ENCODE measurements at places on chromosomes 7 and 10.

- DNase-seq = no peak
Measured at GRCh38 chr7:83832009-83832408, 183.1 kb upstream of the SEMA3E start.

GRCh38 chr7:10998996-10999757 lies 25.5 kb downstream of the PHF14 start:
- DNase-seq = no peak

DNA sequence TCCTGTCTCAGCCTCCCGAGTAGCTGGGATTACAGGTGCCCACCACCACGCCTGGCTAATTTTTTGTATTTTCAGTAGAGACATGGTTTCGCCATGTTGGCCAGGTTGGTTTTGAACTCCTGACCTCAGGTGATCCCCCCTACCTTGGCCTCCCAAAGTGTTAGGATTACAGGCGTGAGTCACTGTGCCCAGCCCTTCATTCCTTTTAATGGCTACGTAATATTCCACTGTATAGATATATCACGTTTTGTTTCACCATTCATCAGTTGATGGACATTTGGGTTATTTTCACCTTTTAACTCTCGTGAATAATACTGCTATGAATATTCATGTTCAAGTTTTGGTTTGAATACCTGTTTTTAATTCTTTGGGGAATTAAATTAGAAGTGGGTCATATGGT lies 44.6 kb upstream of the CYCS start:
- no peak for DNase-seq

DNA sequence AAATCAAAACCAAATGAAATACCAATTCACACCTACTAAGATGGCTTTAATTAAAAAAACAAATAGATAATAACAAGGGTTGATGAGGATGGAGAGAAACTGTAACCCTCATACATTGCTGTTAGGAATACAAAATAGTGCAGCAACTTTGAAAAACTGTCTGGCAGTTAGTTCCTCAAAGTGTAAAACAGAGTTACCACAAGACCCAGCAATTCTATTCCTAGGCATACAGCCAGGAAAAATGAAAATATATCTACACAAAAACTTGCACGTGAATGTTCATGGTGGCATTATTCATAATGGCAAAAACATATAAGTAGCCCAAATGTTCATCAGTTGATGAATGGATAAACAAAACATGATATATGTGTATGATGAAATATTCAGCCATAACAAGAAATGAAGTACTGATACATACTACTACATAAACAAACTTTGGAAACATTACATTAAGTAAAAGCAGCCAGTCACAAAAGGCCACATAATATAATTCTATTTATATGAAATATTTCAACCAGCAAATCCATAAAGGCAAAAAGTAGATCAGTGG lies 83.5 kb downstream of the BRAF start:
- no peak for DNase-seq

GRCh38 chr7:47493976-47494911 lies 87.7 kb downstream of the TNS3 start:
- peak; percentile 76 for DNase-seq

DNA sequence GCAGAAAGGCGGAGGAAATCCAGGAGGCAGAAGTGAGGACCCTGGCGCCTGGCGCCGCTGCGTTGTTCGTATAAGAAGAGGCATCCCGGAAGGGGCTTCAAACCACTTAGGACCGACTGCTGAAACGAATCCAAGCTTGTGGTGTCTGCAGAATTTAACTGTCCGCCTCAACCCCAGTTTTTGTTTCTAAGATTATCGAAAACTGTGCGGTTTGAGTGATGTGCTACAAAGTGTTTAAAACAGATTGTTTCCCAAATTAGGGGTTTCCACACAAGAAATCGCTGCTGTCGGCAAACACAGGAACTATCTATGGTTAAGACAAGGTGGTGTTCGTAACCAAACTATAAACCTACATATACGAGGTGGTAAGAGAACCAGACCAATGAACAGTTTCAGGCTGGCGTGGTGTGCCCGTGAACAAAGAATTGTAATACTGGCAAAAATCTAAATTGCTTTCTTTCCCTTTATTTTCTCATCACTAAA lies 835 bp upstream of the DGKI start:
- DNase-seq = no peak

DNA sequence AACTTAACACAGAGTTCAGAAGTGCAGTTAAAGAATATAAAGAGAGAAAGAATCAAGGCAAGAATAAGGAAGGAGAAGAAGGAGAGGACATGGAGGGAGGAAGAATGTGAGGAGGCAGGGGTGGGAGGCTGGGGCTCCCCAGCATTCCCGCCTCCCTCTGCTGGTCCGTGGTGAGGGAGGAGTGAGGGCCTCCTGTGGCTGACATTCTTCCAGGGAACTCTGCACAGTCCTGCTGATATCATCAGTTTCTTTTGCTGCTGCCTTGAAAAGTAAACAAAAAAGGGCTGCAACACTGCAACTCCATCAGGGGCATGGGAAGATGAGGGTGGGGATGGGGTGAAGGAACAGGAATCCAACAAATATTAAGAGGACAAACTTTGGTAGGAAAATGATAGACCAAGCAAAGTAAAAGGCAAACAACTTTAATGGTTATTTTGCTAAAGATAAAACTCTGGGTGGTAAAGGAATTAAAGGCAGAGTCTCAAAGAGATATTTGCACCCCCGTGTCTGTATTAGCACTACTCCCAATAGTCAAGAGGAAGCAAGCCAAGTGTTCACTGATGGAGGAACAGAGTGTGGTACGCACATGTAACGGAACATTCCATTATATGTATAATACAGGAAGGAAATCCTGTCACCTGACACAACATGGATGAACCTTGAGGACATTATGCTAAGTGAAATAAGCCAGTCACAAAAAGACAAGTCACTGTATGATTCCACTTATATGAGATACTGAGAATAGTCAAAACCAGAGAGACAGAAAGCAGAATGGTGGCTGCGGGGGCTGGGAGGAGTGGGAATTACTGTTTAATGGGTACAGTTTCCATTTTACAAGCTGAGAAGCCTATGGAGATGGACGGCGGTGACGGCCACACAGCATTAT lies 8.0 kb upstream of the SPOCK2 start:
- DNase-seq = no peak

GRCh38 chr10:132685101-132685891 lies 100.7 kb downstream of the NKX6-2 start:
- DNase-seq = peak; percentile 73

DNA sequence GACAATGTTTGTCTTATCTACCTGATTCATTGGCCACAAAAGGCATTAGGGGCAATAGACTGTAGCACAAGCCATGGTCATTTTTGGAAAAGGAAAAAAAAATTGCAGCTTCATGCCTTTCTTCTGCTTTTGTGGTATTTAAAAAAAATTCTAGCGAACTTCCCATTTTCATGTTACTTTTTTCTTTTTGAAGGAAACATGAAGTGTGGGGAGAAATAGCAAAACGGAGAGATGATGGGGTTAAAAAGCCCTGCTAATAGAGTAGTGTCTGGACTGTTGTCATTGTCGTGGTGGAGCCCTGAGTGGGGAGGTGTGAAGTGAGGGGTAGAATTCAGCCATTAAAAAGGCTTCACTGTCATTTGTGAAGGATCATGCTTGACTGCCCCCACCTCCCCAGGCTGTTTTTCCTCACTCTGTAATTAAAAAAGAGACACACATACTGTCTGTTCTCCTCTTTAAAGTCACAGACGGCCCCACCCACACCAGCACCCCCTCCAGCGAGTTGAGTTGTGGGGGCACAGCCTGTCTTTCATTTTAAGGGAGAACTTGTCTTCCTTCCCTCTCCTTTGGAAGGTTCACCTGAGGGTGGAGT lies 272.4 kb downstream of the CREB5 start:
- DNase-seq = no peak

GRCh38 chr10:46285966-46286620 lies 704 bp upstream of the ANTXRL start:
- DNase-seq = peak; percentile 4

GRCh38 chr10:26437637-26438461 lies at the start of gene APBB1IP:
Gene APBB1IP, plus strand, starts transcription at chr10:26438341. Its CDS starts 53,986 bp downstream, at chr10:26492327.
- peak; percentile 54 for DNase-seq

GRCh38 chr7:26603631-26604030 lies 260.8 kb downstream of the SKAP2 start:
- DNase-seq = peak; percentile 98

- no peak for DNase-seq
Measured at GRCh38 chr7:85474234-85474633, 287.4 kb upstream of the SEMA3D start.

GRCh38 chr10:43238462-43238861 lies 28.4 kb downstream of the RASGEF1A start:
- DNase-seq = no peak

DNA sequence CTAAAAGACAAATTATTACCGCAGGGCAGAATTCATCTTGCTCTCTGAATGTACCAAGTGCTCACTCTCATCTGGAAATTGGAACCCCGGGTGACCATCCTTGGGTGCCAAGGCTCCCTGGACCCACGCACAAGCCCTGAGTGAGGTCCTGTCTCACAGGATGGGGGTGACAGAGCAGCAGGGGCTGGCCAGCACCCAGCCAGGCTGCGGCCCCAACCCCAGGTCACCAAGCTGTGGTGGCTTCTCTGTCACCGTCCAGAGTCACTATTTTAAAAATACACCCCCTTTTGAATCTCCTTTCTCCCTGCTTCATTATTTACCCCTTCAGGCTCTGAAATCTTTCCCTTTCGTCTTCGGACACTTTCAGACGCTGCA lies 148.6 kb downstream of the PRKAG2 start:
- no peak for DNase-seq

- no peak for DNase-seq
Measured at GRCh38 chr10:5830629-5831445, 17.6 kb upstream of the GDI2 start.

- no peak for DNase-seq
Measured at GRCh38 chr7:152699079-152699478, 23.1 kb upstream of the XRCC2 start.

GRCh38 chr10:97547271-97547600 lies 25.3 kb upstream of the ANKRD2 start:
- no peak for DNase-seq

- peak; percentile 45 for DNase-seq
Measured at GRCh38 chr7:4103352-4104091, 578.6 kb upstream of the FOXK1 start.

- DNase-seq = no peak
Measured at GRCh38 chr7:151824373-151824933, 52.5 kb downstream of the PRKAG2 start.

DNA sequence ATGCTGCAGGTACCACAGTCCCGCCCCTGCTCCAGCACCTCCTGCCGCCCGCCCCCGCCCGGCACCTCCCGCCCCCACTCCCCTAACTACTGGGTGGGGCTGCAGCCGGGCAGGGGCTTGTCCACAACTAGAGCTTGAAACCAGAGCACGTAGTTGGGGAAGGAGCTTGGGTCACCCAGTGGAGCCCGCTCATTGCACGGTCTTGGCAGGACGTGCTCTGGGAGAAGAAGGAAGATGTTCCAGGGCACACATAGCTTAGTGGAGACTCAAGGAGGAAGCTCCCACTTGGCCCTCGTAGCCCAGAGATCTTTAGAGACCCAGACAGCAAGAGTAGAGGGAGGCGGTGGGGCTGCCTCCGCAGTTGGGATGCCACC lies 692 bp downstream of the IGFBP1 start:
- DNase-seq = no peak

DNA sequence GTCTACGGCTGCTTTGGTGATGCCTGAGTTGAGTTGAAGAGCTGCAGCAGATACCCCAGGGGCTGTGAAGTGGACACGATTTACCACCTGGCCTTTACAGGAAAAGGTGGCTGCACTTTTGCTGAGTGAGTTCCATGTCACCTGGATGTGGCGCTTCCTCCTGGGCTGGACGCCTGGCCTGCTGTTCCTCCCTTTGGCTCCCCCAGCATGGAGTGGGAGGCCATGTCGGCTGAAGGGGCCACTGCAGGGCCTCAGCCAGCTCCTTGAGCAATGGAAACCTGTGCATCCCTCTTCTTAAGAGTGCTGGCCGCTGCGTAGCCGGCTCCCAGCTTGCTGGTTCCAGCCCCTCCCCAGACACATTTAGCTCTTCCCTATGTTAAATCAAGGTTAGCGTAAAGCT lies 221.0 kb downstream of the GLRX3 start:
- DNase-seq = no peak

DNA sequence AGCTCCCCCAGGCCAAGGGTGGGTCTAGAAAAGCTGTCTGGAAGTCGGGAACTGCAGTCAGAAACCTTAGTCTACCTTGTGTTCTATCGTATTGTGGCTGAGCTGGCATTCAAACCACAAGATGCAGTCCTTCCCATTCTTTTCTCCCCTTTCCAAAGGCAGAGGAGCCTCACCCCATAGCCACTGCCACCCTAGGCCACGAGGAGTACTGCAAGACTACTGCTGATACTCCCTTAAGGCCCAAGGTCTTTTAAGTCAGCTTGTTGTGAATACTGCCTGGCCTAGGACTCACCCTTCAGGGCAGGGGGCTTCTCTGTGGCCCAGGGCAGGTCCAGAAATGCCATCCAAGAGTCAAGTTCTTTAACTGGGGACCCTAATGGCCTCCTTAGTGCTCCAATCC lies 214.5 kb upstream of the CNTNAP2 start:
- no peak for DNase-seq

DNA sequence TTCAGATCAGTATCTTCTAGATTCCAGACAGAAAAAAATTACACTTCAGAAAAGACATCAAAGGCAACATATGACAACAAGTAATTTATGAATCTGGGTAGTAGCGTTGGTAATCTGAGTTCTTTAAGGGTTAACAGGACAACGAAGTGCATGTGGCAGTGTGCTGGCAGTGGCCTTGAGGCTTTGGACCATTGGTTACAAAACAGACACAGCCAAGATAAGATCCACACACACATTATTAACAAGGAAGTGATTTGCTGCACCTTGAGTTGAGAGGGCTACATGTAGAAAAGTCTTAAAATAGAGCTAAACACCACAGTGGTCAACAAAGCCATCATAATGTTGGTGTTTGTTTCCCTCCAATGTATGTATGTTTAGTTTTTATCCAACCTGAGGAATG lies 40.6 kb downstream of the AKR1D1 start:
- DNase-seq = no peak

DNA sequence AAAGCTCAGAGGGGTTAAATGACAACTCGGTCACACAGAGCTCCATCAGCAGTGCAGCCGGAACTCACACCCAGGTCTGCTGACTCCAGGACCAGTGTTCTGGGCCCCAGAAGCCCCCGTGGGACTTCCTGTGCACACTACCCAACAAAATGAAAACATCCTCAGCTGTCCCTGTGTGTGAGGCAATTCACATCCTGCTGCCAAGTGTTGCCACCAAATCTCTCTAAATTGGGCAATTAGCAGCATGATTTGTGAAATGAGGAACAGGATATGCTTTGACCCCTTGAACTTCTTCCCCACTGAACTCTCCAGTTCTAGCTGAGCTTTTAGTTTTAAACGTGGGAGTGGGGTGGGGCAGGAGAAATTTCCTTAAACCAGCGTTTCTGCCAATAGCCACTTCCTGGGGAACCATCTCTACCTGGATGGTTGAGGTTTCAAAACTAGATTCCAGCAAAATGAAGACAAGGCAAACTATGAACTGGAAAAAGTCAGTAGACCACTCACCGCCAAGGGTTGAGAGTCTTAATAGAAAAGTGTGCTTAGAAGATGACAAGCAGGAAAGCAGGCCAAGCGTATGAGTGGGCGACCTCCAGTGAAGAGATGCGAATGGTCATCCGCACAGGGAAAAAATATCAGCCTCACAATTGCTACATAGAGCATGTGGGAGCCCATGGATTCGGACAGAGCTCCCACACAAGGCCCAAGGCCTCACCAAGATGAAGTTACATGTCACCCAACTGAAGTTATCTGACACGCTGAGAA lies 51.9 kb upstream of the CHST15 start:
- DNase-seq = no peak

All from kidney tubule cell (primary cell).